ENCODE measurements at places on chromosomes 7 and 10.

- DNase-seq: no peak
These were observed 175.0 kb downstream of the REEP3 start for GRCh38 chr10:63696205-63696604.

- DNase-seq: no peak
These were observed 38.7 kb upstream of the HMX3 start for GRCh38 chr10:123097039-123097438.

GRCh38 chr7:68258609-68259008 lies 1262.0 kb downstream of the TYW1 start:
- DNase-seq: peak; percentile 77

DNA sequence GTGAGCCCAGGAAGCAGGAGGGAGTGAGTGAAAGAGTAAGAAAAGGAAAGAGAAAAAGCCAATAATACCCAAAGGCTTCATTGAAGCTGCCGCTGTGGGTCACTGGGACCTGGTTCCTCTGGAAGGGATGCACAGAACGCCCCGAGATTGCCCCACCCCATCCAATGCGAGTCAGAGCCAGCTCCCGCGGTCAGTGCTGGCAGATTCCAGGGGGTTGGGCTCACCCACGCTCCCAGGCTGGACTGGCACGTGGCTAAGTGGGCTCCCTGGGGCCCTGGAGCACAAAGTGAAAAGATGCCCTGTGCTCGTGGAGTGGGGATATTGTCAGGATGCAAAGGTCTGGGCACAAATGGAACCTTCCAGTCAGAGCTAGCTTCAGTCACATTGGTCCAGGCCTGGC lies 117.0 kb downstream of the OAT start:
- no peak for DNase-seq

DNA sequence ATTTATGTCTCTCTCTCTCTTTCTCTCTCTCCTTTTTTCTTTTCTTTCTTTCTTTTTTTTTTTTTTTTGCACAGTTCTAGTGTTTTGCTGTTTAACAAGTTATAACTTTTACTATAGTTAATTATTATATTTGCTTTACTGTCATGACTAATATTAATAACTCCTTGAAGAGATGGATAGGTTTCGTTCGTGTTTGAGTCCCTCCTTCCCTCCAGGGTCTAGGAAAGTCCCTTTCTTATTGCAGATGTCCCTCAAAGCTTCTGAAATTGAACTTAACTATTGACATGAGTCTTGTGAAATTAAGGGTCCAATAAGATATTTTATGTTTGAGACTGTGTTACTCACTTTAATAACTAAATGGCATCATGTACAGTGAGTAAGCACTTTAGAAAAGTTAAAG lies 131.4 kb downstream of the PLXDC2 start:
- no peak for DNase-seq
